Naive B cell (primary cell): ENCODE measurements at places on chromosomes 16 and 17. TPM values are rescaled to one million over a fixed set of nuclear protein-coding genes. Genes with fewer than 3 reads are reported as not detected.

- DNase-seq = no peak
Measured at GRCh38 chr16:46822270-46822669, 8.7 kb downstream of the C16orf87 start.

- no peak for DNase-seq
Measured at GRCh38 chr16:85610059-85610445, 3.1 kb upstream of the GSE1 start.

DNA sequence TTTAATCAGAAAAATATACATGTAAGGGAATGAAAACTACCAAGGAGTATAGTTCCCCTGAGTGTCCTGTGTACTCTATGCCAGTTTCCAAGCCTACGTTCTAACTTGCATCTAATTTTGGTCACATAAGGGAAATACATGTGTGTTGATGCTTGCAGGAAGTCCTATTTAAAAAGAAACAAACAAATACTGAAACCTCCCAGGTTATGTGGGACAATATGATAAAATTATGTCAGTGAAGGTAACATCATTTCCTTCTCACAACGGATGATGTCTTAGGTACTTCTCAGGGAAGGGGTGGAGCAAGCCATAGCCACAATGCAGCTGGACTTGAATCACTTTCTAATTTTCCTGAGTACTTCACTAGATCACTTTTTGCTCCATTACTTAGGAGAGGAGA is 115.9 kb downstream of the ZFHX3 start:
- DNase-seq = no peak

DNA sequence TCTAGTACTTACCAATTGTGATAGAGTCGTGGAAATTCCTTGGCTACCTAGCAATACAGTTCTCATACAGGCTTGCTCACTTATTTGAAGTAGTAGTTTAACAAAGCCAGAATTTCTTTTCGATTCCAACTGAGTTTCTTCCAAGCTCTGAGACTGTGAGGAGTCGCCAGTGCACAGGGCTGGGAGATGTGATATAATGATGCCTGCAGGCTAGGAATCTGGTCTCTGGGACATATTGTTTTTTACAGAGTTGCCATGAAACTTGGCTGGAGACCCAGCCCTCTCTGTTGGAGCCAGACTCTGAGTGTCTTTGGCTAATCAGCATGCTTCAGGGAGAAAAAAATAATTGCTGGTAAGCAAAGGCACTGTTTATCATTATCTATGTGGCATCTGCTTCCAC is 698.8 kb upstream of the GOT2 start:
- no peak for DNase-seq

DNA sequence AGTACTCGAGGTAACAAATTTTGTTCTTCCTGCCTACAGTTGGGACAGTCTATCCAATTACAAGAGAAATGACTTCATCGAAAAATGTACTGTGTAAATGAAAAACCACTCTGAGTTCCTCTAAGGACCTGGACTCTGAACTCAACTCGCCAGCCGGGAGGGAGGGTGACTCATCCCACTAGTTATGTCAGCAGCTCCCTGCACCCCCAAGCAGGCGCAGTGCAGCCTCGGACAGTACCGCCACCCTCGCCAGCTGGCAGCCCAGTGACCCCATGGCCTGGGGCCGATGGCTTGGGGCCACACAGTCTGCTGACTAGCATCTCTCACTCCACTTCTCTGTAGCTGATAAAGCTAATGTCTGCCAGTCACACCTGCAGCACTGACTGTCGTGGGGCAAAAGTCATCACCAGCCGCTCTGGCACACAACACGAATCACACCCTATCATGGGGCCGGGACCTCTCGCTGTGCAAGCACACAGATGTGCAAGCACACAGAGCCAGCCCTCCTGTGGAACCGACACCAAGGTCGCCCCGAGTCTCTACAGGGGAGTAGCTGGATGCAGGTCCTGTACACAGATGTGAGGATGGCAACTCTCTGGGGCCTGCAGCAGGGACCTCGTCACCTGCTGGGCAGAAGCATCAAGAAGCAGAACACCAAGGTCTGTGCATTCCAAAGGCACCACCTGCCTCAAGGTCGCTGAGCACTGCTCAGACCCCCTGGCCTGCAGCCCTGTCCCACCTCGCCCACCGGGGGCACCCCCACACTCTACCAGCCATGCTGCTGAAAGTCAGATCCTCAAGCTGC is 5.7 kb downstream of the CSNK1D start:
- no peak for DNase-seq

GRCh38 chr16:74186561-74186971 is 110.0 kb upstream of the PSMD7 start:
- DNase-seq = no peak

GRCh38 chr16:85145734-85146531 is 33.7 kb upstream of the CIBAR2 start:
- no peak for DNase-seq

DNA sequence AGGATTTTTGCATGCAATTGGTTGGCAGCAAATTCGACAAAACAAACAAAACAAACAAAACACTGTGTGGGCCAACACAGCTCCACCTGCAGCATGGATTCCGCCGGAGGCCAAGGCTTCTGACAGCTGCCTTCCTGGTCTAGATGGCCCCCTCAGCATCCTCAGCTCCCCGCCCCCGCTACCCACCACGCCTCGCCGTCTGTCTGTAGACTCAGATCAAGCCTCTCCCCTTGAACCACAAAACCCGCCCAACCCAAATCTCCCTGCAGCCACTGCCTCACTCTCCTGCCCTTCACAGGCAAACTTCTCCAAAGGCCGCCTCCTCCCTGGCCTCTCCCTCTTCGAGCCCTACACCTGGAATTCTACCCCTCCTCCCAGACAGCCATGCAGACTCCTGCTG is 57.9 kb downstream of the RTN4RL1 start:
- DNase-seq = no peak

DNA sequence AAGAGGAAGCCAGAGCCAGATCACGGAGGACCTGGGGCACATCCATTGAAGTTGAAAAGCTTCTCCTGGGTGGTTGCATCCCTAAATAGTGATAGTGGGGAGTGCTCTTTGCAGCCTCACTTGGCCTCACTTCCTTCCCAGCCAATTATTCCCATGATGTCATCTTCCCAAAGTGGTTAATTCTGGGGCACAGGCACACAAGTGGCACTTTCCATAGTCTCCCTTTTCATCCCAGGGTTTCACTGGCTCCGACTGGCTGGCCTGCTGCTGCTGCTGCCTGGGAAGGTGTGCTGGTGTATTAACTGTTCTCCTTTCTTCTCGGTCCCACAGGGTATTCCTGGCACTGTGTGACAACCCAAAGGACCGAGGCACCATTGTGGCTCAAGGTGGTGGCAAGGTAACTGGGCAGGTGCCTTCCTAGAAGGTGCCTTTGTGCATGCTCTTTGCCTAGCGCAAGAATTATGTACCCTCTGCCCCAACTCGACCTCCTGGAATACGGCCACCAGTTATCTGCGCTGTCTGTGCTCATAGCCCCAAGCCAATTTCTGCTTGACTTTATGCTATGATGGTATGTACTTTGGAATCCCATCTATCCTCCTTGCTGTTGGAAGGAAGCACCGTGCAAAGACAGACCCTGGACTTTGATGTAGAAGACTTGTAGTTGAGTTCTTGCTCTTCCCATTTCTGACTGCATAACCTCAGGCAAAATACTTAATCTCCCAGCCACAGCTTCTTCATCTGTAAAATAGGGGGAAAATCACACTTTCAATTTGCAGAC is 18.4 kb downstream of the SLC35G3 start:
- no peak for DNase-seq

GRCh38 chr17:47423406-47424295 is 99.9 kb downstream of the EFCAB13 start:
- peak; percentile 11 for DNase-seq

DNA sequence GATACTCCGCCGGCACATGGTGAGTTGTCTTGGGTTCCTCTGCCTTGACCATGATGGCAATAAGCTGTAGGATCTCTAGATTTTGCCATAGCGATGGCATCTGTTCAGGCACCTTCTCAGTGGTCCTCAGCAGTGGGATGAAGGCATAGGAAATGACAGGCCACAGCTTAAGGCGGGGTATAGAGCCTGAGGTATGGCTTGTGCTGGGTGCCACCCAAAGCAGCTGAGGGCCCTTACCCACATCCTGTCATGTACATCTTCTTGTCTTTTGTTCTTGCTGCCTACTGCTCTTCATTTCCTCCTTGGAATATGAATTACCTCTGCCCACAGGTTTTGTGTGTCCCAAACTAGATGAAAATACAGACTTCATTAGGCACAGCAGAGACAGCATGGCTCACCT is 29.5 kb downstream of the KAT7 start:
- DNase-seq = no peak

DNA sequence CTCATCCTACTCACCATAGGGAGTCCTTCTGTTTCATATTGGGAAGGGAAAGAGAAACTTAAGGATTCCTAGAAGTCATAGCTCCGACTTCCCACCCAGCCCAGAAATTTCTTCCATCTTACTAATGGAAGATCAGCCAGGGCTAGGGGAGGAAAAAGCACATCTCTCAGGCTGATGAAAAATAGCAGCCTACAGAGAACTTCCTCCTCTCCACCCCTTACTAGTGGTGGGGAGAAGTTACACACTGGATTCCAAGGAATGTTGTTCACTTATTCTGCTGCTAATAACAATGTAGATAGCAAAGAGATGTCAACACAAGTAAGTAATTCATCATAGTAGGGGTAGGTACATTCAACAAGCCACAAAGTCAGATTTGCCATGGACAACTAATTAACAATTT is 94.4 kb downstream of the SPACA3 start:
- DNase-seq = no peak

DNA sequence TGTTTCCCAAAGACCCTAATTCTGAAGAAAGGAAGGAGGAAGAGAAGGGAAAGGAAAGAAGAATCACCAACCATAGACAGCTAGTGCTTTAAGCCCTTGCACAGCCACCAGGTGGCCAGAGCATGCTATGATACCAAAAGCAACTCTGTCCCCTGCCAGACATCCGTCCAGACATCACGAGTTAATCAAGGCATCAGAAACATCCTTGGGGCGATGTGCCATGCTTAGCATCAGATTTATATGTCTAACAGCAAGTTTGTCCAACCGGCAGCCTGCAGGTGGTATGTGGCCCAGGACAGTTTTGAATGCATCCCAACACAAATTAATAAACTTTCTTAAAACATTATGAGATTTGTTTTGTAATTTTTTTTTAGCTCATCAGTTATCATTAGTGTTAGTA is 2.9 kb upstream of the CRYBA1 start:
- no peak for DNase-seq

GRCh38 chr17:39238311-39238972 is 12.7 kb upstream of the STAC2 start:
- DNase-seq = peak; percentile 63

DNA sequence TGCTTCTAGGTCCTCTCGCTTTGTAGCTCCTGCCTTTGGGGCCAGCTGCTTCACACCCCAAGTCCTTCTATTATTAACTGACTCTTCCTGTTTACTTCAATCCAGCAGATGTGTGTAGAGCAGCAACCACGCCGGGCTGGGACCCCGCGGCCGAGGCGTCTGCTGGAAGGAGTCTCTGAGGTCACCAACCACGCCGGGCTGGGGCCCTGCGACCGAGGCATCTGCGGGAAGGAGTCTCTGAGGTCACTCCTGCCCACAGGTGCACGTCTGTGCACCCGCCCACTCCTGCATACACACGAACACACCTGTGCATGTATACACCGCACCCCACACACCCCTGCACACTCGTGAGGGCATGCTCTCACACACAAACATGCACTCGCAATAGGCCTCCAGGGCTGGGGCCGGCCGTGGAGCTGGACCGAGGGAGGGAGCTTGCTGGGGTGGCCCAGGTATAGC is 7.8 kb upstream of the TEX19 start:
- no peak for DNase-seq

DNA sequence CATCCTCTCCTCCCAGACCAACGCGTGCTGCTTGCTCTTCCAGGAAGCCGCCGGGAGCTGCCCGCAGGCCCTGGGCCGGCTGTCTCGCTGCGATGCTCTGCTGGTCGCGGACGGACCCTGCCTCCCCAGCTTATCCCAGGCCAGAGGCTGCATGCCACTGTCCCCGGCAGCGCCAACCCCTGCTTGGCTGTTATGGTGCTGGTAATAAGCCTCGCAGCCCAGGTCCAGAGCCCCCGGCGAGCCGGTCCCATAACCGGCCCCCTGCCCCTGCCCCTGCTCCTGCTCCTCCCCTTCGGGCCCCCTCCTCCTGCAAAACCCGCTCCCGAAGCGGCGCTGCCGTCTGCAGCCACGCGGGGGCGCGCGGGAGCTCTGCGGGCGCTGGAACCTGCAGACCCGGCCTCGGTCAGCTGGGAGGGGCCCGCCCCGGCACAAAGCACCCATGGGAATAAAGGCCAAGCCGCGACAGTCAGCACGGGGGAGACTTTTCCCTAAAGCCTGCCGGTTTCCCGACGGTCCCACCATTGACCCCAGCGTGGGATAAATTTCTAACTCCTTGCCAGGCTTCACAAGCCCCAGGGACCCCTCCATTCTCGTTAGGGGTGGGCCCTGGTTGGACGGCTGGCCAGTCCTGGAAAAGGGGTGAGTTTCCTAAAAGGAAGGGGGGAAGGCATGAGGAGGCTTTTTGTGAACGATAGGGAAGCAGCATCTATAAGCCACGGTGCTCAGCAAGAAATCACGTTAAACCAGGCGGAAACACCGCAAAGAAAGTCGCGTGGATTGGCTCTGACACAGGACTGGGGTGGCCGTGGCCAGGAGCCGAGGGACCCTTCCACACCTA is 11.2 kb downstream of the ENPP7 start:
- peak; percentile 70 for DNase-seq

DNA sequence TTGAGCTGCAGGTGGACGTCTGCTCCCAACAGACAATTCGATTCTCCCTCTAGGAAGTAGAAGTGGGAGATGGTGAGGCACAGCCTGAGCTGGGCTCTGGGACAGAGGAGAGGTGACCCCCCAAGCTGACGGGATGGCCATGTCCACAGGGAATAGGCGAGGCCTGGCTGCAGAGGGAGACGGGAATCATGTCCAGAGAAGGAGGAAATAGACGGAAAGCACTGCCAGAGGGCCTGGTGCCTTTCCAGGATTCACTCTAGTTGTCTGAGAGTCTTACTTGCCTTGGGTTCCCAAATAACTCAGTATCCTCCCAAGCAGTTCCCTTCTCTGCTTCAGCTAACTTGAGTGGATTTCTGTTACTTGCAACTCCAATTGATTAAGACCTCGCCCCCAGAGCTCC is 4.3 kb upstream of the CRISPLD2 start:
- no peak for DNase-seq

- DNase-seq = no peak
Measured at GRCh38 chr16:4433228-4433627, 7.6 kb downstream of the DNAJA3 start.

- DNase-seq = no peak
Measured at GRCh38 chr16:57637424-57637823, 9.0 kb downstream of the ADGRG1 start.

- DNase-seq = no peak
Measured at GRCh38 chr17:77535892-77536291, 395.1 kb downstream of the SEC14L1 start.

- no peak for DNase-seq
Measured at GRCh38 chr17:49365667-49366066, 3.6 kb upstream of the ZNF652 start.

The TAT gene
- 0.12 TPM for polyA plus RNA-seq

The NXN gene
- polyA plus RNA-seq = 0.40 TPM

The ZNF688 gene
- polyA plus RNA-seq = 36.9 TPM

The CCL3 gene
- polyA plus RNA-seq = 36.8 TPM

The ATP2C2 gene
- not detected for polyA plus RNA-seq

The PARD6A gene
- 12.0 TPM for polyA plus RNA-seq

The SLC5A10 gene
- 0.17 TPM for polyA plus RNA-seq
